ENCODE measurements at places on chromosomes 3 and 15. TPM values are rescaled to one million over a fixed set of nuclear protein-coding genes. Genes with fewer than 3 reads are reported as not detected.

The FANCD2 gene
- 7.5 TPM for total RNA-seq

The FAM81A gene
- total RNA-seq = 0.80 TPM

The KNG1 gene
- not detected for total RNA-seq

The TARS3 gene
- total RNA-seq = 55.7 TPM

GRCh38 chr3:110608566-110608965, 463.1 kb upstream of the NECTIN3 start:
- DNase-seq = no peak

- no peak for DNase-seq
Measured at GRCh38 chr3:35439663-35440062, 199.7 kb upstream of the ARPP21 start.

- no peak for DNase-seq
Measured at GRCh38 chr3:184110316-184110725, 13.5 kb downstream of the HTR3E start.

DNA sequence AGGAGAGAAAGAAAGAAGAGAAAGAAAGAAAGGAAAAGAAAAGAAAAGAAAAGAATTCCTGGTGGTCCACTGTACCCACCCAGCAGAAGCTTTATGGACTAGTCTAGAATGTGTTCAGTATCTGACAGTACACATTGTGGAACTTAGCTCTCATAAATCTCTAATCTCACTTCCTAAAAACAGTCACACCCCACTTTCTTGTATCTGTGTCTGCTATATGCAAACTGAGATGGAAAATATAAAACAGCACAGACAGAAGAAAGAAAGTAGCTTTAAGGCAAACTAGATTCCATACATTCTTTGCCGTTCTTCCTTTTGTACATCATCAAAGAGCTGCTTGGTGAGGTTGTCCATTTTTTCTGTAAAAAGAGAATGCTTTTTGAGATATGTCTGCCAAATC, 41.1 kb upstream of the GNB5 start:
- no peak for DNase-seq

GRCh38 chr15:38954090-38954489, 389.5 kb upstream of the RASGRP1 start:
- DNase-seq = no peak

DNA sequence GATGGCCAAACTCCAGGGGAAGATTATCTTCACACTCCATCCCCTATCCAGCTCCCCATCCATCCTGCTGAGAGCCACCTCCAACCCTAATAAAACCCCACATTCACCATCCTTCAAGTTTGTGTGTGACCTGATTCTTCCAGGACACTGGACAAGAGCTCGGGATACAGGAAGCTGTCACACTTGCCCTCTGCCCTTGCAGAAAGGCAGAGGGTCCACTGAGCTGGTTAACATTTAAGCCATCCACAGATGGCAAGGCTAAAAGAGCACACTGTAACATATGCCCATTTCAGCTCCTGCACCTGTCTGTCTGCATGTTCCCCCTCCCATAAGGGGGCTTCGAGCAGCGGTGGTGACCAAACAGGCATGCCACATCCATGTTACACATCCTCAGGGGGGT, 29.8 kb downstream of the SETMAR start:
- no peak for DNase-seq

DNA sequence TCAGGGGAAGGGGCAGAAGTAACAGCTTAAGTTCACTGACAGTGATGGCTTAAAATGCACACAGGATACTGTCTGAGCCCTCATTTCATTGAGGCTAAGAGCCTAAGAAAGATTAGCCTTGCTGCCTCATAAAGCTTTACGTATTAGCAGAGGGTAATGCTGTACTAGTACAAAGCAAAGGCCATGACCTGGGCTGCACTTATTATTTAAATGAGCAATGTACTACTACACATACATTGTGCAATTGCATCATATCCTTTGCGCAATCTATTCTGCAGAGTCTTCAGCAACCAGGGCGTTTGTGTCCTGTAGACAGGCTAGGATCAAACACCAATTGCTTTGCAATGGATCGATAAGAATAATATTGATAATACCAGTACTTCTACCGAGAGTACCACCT, 221.8 kb downstream of the TPRG1 start:
- peak; percentile 21 for DNase-seq

DNA sequence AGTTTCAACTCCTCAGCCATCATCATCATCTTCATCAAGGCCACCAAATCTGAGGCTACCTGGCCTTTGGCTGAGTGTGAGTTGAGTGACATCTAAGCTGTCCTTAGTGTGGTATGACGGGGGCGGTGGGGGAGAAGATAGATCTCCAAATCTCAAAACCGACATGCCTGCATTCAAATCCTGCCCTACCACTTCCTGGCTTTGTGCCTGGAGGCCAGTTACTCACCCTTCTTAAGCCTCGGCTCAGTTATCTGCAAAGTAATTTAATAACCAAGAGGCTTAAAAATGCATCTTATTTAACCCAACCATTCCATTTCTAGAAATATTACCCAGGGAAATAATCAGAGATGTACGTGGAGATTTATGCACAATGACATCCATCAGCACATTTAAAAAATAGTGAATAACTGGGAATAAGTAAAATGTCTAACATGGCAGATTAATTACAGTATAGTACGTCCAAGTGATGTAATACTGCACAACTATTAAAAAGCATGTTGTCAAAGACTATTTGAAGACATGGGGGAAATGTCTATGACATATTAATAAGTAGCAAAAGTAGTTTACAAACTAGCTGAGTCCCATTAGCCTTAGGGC, 167.4 kb downstream of the NTRK3 start:
- DNase-seq = no peak

DNA sequence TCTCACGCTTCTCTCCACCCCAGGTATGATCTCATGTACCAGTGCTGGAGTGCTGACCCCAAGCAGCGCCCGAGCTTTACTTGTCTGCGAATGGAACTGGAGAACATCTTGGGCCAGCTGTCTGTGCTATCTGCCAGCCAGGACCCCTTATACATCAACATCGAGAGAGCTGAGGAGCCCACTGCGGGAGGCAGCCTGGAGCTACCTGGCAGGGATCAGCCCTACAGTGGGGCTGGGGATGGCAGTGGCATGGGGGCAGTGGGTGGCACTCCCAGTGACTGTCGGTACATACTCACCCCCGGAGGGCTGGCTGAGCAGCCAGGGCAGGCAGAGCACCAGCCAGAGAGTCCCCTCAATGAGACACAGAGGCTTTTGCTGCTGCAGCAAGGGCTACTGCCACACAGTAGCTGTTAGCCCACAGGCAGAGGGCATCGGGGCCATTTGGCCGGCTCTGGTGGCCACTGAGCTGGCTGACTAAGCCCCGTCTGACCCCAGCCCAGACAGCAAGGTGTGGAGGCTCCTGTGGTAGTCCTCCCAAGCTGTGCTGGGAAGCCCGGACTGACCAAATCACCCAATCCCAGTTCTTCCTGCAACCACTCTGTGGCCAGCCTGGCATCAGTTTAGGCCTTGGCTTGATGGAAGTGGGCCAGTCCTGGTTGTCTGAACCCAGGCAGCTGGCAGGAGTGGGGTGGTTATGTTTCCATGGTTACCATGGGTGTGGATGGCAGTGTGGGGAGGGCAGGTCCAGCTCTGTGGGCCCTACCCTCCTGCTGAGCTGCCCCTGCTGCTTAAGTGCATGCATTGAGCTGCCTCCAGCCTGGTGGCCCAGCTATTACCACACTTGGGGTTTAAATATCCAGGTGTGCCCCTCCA, 19.1 kb downstream of the TYRO3 start:
- no peak for DNase-seq
